Activated CD4-positive, alpha-beta T cell treated with anti-CD3 and anti-CD28 coated beads, Interleukin-2, amount 50 U/mL, for 48 hours (primary cell): ENCODE measurements at places on chromosomes 3 and 15.

GRCh38 chr3:193842029-193842798 is 249.2 kb downstream of the OPA1 start:
- no peak for DNase-seq

- no peak for DNase-seq
These were observed 4.7 kb downstream of the SLC9A9 start for GRCh38 chr3:143843587-143843986.

- no peak for DNase-seq
These were observed 142.3 kb upstream of the RASGRP1 start for GRCh38 chr15:38706956-38707355.

DNA sequence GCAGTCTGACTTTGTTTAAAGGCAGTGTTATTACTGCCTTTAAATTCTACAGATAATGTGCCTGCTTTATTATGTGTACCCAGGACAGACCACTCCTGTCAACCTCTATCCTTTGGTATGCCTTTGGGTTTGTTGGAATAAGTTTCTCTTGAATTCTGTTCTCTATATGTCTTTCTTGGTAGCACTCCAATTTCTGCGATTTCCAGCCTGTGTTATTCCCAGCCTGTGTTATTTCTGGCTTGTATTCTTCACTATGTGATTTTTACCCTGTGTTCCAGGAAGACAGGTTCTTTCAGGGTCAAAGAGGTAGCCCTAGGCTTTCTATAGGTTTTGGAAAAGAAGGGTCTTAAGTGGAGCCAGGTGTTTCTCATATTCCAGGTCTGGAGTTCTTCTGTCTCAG is 407.4 kb upstream of the AZI2 start:
- DNase-seq: no peak

DNA sequence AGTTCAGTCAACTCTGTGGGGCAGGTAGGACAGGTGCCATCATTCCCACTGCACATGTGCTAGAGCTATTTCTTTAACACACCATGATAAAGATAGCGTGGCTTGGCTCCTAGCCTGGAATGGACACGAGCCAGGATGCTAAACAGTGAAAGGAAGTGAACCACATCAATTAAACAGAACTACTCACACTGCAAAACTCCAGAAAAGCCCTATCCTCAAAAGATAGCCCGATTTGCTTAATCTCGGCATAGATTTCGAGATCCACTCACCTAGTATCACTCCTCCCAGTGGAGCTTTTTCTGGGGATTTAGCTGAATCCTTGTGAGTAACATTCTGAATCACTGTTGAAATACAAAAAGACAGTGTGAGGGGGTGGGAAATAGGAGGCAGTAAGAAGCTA is 118.0 kb downstream of the ABI3BP start:
- no peak for DNase-seq

- no peak for DNase-seq
These were observed 93.1 kb upstream of the SAMMSON start for GRCh38 chr3:69906351-69906966.

DNA sequence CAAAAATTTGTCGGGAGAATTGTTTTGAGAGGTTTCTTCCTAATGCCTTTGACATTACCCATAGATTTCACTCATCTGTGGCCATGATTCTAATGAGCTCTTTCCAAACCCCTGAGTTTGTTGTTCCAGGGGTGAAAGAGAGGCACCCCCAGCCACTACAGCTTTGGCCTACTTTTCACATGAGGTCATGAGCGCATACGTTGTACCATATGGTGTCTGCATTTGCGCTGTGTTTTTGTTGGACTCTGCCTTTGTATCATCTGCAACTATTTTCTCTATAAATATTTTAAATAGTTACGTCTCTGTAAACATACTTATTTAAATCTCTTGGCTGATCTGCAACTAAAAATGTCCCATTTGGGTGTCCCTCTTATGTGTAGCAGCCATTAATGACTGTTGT is 107.9 kb downstream of the LRTM1 start:
- no peak for DNase-seq

DNA sequence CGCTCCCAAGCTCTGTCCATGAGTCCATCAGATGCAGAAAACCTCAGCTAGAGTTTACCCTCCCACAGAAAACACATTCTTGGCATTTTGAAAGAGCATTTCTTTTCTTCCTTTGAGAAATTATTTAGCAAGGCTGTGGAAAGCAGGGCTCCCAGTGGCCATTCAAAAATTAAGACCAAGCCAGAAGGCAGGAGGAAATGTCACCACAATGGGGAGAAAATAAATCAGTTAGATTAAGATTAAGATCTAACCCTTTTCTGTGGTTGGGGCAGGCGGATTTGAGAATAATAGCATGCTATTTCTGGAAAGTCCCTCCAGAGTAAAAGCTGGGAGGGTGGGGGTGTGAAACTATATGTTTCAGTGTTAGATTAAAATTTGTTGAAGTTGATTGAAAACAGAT is 20.2 kb downstream of the LRIG1 start:
- no peak for DNase-seq

GRCh38 chr15:68874788-68875187 is 54.1 kb upstream of the ANP32A start:
- DNase-seq: no peak

DNA sequence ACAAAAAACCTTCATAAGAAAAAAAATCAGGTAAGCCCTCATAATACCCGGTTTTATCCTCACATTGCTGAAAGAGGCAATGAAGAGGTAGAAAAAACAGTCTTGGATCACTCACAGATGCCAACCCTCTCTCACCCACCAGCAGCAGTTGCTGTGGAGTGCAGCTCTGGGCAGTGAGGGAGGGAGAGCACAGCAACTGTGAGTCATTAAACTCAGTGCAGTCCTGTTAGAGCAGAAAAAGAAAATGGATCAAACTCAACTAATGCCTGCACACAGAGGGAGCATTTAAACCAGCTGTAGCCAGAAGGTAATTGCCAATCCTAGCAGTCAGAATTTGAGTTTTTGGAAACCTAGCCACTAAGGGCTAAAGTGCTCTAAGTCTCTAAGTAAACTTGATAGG is 1050.6 kb upstream of the ALCAM start:
- no peak for DNase-seq

DNA sequence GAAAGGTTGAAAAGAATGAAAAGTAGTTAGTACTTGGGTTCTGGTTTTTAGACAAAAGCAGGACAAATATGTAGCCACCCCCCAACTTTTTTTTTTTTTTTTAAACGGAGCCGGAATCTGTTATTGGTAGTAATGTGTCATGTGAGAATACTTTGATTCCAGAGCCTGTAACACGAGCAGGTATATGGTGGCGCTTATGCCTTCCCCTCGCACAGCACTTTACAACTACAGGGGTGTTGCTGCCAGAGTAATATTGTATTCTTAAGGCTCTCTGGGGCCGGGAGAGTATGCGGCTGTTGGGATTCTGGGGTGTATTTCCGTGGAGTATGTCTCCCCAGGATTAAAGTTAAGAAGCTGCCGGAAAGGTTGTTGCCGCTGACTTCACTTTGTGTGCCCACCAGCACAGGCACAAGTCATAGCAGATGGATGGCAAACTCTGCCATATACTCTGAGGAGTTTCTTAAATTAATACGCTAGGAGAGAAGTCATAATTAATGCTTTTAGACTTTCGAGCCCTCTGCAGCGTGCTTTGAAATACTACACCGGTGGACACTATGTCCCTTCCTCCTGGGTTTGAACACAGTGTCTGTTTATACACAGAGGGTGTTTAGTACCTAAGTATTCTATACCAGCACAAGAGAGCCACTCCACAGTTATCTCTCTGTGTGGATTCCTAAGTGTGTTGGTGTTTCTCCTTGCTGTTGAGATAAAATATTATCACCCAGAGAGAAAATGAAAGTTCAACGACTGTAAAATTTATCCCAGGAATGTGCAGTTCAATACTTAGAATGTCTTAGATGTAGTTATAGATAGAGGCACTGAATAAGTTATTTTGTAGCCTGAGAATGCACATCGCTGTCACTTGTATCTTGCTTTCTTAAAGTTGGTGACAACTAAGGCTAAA is 1.4 kb downstream of the MBNL1 start:
- DNase-seq: no peak

- DNase-seq: no peak
These were observed 10.0 kb upstream of the P3H2 start for GRCh38 chr3:190130696-190131095.

- DNase-seq: peak; percentile 75
These were observed 16.5 kb upstream of the LAMP3 start for GRCh38 chr3:183178833-183179549.

GRCh38 chr15:68755731-68756130 is 65.0 kb downstream of the ANP32A start:
- DNase-seq: no peak

- DNase-seq: no peak
These were observed 65.5 kb downstream of the SSUH2 start for GRCh38 chr3:8579096-8579495.

DNA sequence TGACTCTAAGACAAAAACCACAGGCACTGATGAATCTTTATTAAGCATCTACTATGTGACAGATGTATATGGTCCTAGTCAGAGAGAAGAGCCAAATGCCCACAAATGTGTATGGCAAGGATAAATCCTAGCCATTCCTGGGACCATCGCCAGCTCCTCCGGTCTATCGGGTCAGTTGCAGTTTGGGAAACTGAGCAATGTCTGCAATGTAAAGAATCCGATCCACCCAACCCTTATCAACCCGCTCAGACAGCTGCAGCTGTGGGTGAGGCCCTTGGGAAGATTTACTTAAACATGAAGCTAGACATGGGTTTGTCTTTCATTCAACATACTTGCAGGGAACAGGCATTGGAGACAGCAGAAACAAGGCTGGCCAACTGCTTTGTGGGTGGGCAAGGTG is 40.5 kb upstream of the CDV3 start:
- no peak for DNase-seq

DNA sequence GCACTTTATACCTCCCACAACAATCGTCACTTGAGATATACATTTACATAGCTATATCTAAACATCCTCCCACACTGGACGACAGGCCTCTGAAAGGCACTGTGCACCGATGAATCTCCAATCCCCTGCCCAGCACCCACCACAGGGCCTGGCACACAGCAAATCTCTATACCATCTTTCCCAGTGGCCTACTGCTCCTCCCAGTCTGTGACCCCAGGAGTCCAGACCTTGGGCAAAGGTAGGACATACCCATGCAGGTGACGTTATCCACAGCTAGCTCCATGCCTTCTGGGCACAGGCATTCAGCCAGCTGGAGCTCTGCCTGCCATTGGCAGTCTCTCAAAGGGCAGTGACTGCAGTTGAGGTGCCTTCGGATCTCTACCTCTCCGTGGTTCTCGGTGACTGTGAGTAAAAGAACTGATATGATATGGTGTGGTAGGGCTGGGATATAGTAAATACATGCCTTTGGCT is 5.8 kb downstream of the LTK start:
- DNase-seq: no peak

DNA sequence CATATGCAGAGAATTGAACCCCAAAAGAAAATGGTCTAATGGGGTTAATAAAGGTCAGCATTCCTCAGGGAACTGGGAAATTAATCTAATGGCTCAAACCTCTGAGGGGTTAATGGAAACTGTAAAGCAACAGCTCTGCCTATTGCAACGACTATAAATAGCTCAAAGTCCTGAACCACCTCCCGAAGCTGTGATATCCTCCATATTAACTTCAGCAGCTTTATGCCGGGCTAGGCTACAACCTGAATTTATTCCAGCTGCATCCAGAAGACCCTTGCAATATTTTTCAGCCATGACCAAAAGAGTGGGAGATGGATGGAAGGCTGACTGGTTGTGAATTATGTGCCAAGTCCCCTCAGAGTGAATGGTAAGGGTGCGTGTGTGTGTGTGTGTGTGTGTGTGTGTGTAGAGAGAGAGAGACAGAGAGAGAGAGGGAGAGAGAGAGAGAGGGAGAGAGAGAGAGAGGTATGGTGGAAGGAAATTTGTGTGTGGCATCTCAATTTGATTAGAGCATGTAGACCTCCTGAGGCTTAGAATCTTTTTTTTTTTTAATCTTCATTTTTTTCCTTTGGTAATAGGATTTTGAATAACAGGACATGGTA is 109.9 kb downstream of the PDCD6IP start:
- DNase-seq: no peak

- peak; percentile 52 for DNase-seq
These were observed 11.7 kb downstream of the PXYLP1 start for GRCh38 chr3:141243271-141243707.

DNA sequence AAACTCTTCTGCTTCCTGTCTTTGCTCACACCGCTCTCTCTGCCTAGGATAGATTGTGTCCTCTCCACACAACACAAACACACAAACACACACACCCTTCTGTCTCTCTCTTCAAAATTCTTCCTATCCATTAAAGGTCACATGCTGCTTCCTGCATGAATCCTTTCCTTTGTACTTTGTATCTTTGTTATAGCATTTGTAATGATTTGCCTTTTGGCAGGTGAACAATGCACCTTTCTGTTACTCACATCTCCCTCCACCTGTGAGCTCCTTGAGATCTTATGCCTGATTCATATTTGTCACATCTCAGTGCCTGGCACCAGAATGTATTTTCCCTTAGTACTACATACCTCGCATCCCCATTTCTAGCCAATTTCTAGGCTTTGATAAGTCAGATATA is 251.4 kb upstream of the UMPS start:
- DNase-seq: no peak

DNA sequence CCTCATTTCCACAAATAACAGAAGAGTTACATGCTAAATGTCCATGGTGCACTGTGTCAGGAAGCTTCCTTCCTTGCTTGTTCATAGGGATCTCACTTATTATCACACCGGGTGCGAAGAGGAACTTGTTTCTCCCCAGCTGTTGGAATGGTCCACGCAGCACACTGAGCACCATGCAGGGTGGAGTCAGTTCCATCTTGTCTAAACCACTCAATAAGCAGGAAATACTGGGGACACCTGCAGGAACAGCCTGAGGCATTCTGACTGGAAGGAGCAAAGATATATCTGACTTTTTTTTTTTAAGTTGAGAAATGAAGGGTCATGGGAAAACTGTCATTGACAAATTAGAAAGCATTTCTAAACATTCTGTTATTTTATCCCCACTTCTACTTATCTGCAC is 70.0 kb upstream of the WDR72 start:
- no peak for DNase-seq

DNA sequence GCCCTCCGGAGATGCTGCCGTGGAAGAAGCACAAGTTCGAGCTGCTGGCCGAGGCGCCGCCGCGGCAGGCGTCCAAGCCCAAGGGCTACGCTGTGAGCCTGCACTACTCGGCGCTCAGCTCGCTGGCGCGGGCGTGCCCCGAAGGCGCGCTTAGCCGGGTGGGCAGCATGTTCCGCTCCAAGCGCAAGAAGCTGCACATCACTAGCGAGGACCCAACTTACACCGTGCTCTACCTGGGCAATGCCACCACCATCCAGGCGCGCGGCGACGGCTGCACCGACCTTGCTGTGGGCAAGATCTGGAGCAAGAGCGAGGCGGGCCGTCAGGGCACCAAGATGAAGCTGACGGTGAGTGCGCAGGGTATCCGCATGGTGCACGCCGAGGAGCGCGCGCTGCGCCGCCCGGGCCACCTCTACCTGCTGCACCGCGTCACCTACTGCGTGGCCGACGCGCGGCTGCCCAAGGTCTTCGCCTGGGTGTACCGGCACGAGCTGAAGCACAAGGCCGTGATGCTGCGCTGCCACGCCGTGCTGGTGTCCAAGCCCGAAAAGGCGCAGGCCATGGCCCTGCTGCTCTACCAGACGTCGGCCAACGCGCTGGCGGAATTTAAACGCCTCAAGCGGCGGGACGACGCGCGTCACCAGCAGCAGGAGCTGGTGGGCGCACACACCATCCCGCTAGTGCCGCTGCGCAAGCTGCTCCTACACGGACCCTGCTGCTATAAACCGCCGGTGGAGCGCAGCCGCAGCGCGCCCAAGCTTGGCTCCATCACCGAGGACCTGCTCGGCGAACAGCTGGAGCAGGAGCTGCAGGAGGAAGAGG is 1.3 kb downstream of the FAM43A start:
- DNase-seq: peak; percentile 39
